ENCODE measurements at places on chromosomes 4 and X. TPM values are rescaled to one million over a fixed set of nuclear protein-coding genes. Genes with fewer than 3 reads are reported as not detected.

GRCh38 chr4:71405791-71406190 is 67.0 kb downstream of the SLC4A4 start:
- no peak for DNase-seq

GRCh38 chr4:23130845-23131244 is 438.1 kb downstream of the GBA3 start:
- no peak for DNase-seq

- no peak for DNase-seq
Measured at GRCh38 chr4:173171098-173171497, 2.5 kb downstream of the GALNT7 start.

DNA sequence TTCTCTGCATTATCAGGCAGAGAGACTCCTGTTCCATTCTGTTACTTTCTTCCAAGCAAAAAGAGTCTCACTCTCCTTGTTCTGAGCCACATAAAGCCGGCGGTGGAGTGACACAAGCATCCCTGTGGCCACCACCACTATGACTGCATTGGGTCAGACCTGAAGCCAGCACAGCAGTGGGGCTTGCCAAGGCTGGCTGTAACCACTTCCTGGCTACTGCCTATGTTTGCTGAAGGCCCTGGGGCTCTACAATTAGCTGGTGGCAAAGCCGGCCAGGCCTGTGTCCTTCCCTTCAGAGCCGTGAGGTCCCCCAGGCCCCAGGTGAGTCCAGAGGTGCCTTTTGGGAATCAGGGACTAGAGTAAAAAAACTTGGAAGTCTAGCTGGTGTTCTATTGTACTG is 31.8 kb downstream of the PLAC8 start:
- no peak for DNase-seq

DNA sequence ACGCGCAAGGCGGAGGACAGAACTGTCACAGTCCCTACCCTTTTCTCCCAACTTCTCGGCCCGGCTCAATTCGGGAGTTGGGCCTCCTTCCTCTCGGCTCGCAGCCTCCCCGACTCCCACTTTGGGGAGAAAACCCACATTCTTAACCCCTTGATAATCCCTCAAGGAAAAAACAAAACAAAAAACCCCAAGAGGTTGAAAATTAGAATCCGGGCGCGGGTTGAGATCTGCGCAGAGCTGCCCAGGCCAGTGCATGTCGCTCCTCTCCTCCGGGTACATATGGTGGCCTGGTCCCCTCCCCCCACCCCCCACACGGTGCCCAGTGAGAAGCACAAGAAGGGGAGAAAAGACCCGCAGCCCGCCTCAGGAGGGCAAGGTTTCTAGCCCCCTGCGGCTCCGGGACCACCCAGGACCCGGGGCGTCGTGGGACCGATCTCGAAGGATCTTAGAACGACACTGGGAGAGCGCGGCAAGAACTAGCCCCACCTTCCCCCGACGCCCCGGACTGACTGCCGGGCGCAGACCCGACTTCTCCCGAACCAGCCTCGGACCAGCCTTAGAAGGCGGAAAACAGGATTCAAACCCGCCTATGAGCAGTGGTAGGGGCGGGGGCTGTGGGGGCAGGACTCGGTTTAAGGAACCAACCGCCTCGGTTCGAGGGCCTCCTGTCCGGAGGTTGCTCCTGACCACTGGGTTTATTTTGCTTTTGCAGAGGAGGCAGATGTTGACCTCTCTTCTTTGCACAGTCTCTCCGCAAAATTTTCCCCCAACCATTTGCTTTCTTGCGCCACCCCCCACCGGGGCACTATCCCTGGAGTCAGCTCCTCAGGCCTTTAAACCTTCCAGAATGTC is 2.5 kb upstream of the PDGFRA start:
- peak; percentile 21 for DNase-seq

DNA sequence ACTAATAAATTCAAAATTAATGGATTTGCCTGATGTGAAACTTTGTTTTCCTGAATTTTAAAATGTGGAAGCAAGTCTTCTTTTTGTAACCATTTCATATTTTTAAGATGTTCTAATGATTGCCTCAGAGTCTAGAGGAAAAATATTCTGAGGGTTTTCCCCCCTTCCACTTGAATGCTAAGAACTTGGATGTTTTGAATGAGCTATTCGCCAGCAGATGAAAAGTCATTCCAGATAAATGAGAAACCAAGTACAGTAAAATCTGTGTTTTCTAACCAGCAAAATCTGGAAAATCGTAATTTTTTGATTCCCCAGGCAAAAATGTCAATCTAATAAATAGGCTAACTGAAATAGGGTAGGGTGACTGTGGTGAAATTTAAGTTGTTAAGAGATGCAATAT is 45.6 kb downstream of the SLIT2 start:
- DNase-seq, result no peak

DNA sequence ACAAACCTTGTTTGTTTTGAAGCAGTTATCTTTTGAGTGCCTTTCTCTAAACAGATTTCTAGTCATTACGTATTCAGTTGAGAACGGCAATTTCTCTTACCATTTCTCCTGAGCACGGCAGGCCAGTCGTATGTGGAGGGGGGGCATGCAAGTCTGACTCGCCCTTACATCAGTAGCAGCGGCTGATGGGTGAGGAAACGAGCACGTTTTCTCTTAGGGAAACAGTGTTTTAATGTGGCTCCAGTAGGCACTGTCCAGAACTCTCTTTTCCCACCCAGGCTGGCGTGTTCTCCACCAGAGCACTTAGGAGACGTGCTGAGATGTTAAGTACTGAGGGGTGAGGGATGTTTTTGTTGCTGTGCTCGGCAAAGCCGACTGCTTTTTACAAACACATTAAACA is 240.5 kb downstream of the STIM2 start:
- no peak for DNase-seq

The CCNG2 gene
- 169 TPM for polyA plus RNA-seq

The NKRF gene
- polyA plus RNA-seq, result 15.1 TPM

Data from renal cortex interstitium (tissue), 15 donors.